ENCODE measurements at places on chromosomes 11 and 22.

- no peak for DNase-seq
These were observed 26.6 kb downstream of the HPS5 start for GRCh38 chr11:18295316-18295715.

- no peak for DNase-seq
These were observed 726.1 kb upstream of the CCDC90B start for GRCh38 chr11:84012171-84012826.

DNA sequence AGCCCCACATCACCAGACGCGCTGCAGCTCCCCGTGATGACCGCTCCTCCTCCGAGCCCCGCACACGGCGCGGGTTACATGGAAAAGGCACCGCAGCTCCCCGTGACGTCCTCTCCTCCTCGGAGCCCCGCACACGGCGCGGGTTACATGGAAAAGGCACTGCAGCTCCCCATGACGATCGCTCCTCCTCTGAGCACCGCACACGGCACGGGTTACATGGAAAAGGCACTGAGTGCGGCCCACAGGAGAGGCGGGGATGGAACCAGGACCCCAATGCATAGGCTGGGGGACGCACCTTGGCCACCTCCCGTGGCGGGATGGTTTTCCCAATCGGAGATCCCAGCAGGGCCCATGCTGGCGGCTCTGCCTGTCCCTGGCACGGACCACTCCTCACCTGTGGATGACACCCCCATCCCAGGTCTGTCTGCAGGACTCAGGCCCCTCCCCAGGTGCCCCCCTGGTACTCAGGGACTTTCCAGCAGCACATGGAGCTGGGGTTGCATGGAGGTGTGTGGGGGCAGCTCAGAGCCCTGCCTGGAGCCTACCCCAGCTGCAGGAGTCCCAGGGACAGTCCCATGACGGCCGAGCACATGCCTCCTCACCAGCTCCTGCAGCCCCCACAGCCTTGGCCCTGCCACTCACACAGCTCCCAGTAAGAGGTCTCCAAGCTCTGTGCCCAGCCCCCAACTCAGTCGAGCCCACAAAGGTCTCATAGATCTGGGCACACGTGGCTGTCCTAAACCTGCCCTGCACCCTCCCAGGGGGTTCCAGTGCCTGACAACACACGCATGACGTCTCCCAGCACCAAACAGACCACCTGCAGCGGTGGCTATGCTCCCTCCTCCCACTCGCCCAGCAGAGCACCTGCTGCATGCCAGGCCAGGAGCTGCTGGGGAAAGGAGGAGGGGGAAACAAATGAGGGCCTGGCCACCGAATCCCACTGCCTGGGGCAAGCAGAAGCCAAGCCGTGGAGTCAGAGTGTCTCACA is 166.6 kb downstream of the BRD1 start:
- DNase-seq: peak; percentile 34

GRCh38 chr11:3837793-3838192 is 3.0 kb downstream of the RHOG start:
- DNase-seq: no peak

GRCh38 chr11:20015101-20015500 is 145.2 kb downstream of the DBX1 start:
- no peak for DNase-seq

- peak; percentile 72 for DNase-seq
These were observed 38.1 kb downstream of the LMO1 start for GRCh38 chr11:8225589-8226036.

GRCh38 chr22:31603081-31603525 is 58.9 kb downstream of the PISD start:
- DNase-seq: no peak

- DNase-seq: no peak
These were observed 48.4 kb downstream of the ELP4 start for GRCh38 chr11:31558001-31558400.

DNA sequence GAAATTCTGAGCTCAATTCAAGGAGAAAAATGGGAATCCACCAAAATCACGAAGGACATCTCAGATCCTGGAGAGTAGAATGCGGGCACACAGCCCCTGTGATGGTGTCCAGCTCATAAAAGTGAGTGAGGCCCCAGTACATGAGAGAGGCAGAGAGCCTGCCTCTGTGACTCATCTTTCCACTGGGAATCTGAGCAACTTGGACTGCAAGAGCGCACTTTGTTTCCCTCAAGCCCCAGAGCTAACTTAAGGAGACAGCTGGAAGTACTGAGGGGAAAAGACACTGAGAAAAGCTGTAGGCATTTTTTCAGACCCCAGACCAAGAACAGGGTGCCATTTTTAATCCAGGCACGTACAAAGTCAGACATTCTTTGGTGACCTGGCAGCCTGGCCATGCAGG is 273.7 kb downstream of the C11orf87 start:
- DNase-seq: no peak

- peak; percentile 18 for DNase-seq
These were observed 1046.3 kb downstream of the BRD1 start for GRCh38 chr22:48781391-48781790.

GRCh38 chr22:40414838-40415505 is 44.6 kb downstream of the SGSM3 start:
- DNase-seq: no peak

DNA sequence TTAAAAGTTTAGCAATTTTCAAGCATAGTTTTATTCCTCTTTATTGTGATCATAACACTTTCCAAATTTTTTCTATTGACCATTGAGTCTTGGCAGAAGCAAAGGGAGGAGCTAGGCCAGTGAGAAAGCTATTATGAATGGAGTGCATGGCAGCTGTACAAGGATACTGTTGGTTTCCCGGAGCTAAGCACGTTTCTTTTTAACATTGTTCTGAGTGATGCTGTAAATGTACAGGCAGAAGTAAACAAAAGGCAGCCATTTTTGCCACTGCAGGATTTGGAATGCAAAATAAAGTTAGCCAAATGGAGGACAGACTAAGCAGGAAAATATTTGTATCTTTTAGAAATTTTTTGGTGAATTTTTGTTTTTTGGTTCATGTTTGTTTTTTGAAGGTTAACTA is 16.2 kb downstream of the CBL start:
- DNase-seq: no peak

DNA sequence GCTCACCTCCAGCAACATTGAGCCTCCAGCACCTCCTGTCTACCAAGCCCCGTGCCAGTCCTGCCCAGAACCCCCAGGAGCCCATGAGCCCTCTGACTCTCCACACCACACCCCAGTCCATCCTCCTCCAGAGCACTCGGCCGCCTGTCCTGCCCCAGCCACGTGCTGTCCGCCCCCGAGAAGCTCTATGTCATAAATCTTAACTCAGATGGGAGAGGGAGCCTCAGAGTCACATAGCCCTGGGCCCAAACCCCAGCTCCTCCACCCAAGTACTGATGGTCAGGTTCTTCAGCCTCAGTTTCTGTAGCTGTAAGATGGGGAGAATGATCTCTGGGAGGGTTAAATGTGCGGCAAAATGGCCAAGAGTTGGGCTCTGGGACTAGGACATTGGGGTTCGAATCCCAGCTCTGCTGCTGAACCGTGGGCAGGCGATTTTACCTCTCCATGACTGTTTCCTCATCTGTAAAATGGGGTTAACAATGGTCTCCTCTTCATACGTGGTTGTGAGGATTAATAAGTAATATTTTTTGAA is 27.8 kb downstream of the CYTH4 start:
- DNase-seq: no peak

GRCh38 chr11:64814712-64815187 is 4.4 kb upstream of the MEN1 start:
- no peak for DNase-seq

DNA sequence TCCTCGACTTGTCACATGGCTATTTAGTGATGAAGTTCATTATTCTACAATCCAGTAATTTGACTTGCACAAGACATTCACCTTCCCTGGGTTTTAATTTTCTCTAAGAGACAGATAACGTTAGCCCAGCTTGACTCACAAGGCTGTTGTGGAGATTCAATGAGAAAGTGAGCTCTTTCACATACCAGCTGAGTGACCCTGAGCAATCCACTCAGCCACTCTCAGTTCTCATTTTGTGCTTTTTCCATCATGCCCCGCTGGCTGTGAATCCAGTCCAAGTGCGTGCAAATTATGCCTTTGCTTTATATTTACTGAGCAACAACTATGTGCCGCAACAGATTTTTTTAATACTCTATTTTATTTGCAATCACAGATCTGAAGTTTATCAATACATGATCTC is 176.5 kb downstream of the LARGE1 start:
- no peak for DNase-seq

GRCh38 chr22:47095395-47096122 is 333.1 kb downstream of the TBC1D22A start:
- DNase-seq: no peak

DNA sequence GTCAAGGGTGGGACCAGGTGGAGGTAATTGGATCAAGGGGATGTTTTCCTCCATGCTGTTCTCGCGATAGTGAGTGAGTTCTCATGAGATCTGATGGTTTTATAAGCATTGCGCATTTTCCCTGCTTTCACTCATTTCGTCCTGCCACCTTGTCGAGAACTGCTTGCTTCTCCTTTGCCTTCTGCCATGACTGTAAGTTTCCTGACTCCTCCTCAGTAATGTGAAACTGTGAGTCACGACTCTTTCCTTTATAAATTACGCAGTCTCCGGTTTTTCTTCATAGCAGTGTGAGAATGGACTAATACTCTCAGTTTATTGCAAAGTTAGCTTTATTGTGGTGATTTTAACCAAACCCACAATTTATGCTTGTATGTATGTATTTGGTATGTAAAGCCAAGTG is 878.5 kb upstream of the ANO3 start:
- DNase-seq: no peak

DNA sequence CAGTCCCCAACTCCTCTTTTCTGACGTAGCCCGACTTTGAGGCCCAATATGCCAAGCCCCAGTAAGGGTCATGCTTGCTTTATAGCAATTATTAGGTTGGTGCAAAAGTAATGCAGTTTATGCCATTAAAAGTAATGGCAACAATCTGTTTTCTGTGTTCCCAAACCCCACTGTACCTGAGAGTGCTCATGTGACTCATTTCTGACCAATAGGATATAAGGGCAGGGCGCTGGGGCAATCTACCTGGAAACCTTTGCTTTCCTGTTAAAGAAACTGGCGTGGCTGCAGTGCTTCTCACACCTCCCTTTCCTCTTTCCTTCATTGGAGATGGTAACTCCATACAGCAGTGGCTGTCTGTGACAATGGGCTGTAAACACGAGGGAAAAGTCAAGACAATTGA is 78.9 kb upstream of the MPPED2 start:
- DNase-seq: no peak

GRCh38 chr11:118232659-118233058 is 7.8 kb upstream of the JAML start:
- DNase-seq: no peak

- DNase-seq: peak; percentile 58
These were observed 698 bp downstream of the PAK1 start for GRCh38 chr11:77472991-77473800.

Measured in activated CD8-positive, alpha-beta memory T cell treated with anti-CD3 and anti-CD28 coated beads, Interleukin-2, amount 10 ng/mL, durations not matched to agents 7 days and 5 days (primary cell).